ENCODE measurements at places on chromosomes 12 and 14.
A peak's percentile ranks its signal among the peaks of the same experiment; 100 is the strongest.

- H3K36me3 ChIP-seq = no peaks in the 10 kb centered on the region
- H3K27me3 ChIP-seq = no peaks in the 10 kb centered on the region
- no peak for DNase-seq
- no peak overlapping the region for H3K4me3 ChIP-seq
- H3K4me1 ChIP-seq = no peaks in the 10 kb centered on the region
- H3K27ac ChIP-seq = no peak overlapping the region
Measured at GRCh38 chr12:176321-177181, 37.4 kb downstream of the SLC6A12 start.

DNA sequence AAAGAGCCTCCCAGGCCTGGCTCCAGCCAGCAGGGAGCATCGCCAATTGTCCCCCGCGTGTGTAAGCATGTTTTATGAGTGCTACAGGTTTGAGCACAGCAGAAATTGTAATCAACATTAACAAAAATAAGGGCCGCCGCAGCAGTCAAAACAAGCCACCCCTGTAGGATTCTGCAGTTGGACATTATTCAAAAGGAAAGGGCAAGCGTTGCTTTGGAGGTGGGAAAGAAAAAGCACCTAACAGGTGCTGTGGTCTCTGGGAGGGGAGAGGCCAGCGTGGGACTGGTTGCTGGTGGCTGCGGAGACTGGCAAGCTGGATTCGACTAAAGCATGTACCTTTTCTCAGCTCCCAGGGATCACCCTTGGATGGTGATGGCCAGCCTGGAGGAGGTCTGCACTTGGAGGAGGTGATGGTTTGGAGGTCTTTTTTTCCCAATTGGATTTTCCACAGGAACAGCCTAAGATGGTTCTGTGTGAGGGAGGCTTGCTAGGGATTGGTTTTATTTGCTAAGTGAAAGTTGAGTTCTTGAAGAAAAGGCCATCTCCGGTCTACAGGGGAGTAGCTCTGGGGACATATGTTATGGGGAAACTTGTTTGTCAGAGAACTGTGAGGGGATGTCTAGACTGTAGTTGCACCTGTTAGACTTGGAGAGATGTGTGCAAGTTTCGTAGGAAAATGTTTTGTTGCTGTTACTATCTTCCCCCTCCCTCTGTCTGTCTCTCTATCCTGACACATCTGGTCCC, 2.0 kb downstream of the DYRK2 start:
- peak overlapping the region; percentile 97 for H3K27ac ChIP-seq
- H3K4me3 ChIP-seq = peak overlapping the region; percentile 94
- H3K36me3 ChIP-seq = no peaks in the 10 kb centered on the region

GRCh38 chr14:77409131-77409533, 14.2 kb downstream of the NOXRED1 start:
- H3K27me3 ChIP-seq = no peaks in the 10 kb centered on the region
- H3K4me1 ChIP-seq = no peaks in the 10 kb centered on the region
- no peak overlapping the region for H3K27ac ChIP-seq
- no peak overlapping the region for H3K4me3 ChIP-seq
- DNase-seq = no peak

DNA sequence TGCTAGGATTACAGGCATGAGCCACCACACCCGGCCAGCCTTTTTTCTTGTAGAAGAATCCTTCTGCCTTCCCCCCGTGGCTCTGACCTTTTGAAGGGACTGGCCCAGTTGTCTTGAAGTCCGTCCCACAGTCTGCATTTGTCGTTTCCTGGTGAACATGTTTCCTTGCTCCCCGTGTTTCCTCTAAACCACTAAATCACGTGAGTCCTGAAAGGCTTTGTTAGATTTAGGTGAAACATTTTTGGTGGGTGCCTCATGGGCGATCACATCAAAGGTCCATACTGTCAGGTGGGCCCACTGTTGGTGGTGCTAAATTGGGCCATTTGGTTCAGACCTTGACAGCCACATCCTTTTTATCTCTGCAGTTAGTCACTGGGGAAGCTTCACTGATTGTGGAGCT, 26.3 kb downstream of the MLXIP start:
- H3K4me1 ChIP-seq = no peaks in the 10 kb centered on the region
- DNase-seq = no peak
- no peak overlapping the region for H3K27ac ChIP-seq
- H3K27me3 ChIP-seq = no peaks in the 10 kb centered on the region

DNA sequence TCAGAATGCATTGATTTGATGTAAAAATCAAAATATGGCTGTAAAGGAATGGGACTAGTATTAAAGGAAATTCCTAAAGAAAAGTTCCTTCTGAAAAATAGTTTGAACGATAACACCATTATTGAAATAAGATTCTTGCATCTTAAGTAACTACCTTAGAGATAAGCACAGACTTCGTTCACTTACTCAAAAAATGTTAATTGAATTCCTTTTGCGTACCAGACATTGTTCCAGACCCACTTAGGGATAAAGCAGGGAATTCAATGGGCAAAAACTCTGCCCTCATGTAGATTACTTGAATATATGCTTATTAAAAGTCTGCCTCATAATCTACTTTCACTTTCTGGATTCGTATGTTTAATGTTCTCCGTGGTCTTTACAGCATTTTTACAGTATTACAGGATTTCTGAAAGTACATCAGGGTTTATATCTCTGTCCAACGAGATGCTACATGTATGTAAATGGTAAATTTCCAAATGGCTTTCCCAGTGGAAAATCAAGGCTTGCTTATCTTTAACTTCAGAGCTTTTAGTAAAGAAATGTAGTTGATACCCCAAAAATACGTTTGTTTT, 213.7 kb downstream of the GXYLT1 start:
- no peaks in the 10 kb centered on the region for H3K27me3 ChIP-seq
- H3K4me1 ChIP-seq = no peaks in the 10 kb centered on the region
- DNase-seq = no peak
- H3K27ac ChIP-seq = no peak overlapping the region

DNA sequence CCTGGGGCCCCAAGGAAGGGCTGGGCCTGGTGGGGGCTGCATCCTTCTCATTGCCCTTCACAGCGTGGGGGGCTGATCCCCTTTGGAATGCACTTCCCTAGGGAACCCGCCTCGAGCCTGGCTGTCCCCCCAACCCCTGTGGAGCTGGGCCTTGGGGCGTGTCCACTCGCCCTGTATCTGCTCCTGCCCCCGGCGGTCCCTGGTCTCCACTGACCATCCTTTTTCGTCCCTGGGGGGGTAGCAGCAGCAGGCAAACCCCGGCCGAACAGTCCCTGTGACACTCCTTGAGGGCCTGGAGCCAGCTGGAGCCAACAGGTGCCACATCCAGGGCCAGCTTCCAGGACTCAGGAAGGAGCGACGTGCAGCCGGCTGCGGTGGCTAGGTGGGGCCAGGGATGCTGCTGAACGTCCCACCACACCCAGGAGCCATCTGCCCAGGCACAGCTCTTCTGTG, 9.4 kb upstream of the GPR132 start:
- H3K27me3 ChIP-seq = no peaks in the 10 kb centered on the region
- no peak for DNase-seq
- peaks cover 17% of the 10 kb centered on the region for H3K4me1 ChIP-seq
- no peak overlapping the region for H3K27ac ChIP-seq

DNA sequence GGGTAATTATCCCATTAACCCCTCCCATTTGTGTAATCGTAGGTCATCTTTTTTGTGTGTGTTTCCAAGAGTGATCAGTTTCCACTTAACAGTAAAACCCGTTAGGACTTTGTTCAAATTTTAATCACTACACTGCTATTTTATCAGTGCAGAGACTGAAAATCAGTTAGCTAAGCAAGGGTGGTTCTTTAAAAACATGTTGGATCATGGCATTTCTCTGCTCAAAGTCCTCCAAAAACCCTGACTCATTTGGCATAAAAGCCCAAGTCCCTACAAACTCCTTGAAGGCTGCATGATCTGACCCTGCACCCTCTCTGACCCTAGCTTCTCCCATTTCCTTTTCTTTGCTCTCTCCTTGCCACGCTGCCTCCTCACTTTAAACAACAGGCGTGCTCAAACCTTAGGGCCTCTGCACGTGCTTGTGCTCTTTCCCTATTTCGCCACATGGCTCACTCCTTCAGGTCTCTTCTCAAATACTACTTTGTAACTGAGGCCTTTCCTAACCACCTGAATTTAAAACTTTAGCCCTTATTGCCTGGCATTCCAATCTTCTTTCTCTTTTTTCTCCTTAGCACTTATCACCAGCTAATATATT, 13.2 kb upstream of the OVCH1 start:
- H3K4me3 ChIP-seq = no peak overlapping the region
- no peaks in the 10 kb centered on the region for H3K4me1 ChIP-seq
- H3K27me3 ChIP-seq = no peaks in the 10 kb centered on the region

- H3K27me3 ChIP-seq = no peaks in the 10 kb centered on the region
- no peaks in the 10 kb centered on the region for H3K36me3 ChIP-seq
- no peak for DNase-seq
- no peaks in the 10 kb centered on the region for H3K4me1 ChIP-seq
Measured at GRCh38 chr14:103164006-103164405, 40.7 kb downstream of the TNFAIP2 start.

- H3K4me3 ChIP-seq = peak overlapping the region; percentile 80
- H3K27ac ChIP-seq = no peak overlapping the region
- no peaks in the 10 kb centered on the region for H3K36me3 ChIP-seq
- DNase-seq = no peak
- no peaks in the 10 kb centered on the region for H3K27me3 ChIP-seq
- H3K4me1 ChIP-seq = peaks cover 19% of the 10 kb centered on the region
Measured at GRCh38 chr14:45136399-45136798, 669 bp downstream of the FANCM start.

DNA sequence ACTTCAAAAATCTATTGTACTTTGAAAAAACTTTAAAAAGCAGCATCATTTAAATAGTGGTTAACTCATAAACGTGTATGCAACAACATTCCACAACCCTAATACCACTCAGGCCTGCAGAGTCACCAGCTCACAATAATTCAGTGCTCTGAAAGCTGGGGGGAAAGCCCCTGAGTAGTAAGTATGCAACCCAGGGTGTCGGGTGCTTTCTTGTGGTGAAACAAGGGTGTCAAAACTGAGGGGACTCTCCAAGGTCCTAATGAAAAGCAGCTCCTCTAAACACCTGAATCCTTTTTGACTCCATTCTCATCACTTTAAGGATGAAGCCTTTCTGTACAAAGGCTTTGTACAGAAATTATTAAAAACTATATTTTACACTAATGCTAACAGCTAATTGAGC, 33.7 kb downstream of the FGFR1OP2 start:
- no peak overlapping the region for H3K4me3 ChIP-seq
- no peak for DNase-seq
- H3K27ac ChIP-seq = no peak overlapping the region
- H3K27me3 ChIP-seq = no peaks in the 10 kb centered on the region
- H3K4me1 ChIP-seq = no peaks in the 10 kb centered on the region

- no peaks in the 10 kb centered on the region for H3K4me1 ChIP-seq
- H3K4me3 ChIP-seq = no peak overlapping the region
- H3K27ac ChIP-seq = no peak overlapping the region
- H3K27me3 ChIP-seq = no peaks in the 10 kb centered on the region
Measured at GRCh38 chr14:47040550-47040949, 389.0 kb upstream of the RPL10L start.

DNA sequence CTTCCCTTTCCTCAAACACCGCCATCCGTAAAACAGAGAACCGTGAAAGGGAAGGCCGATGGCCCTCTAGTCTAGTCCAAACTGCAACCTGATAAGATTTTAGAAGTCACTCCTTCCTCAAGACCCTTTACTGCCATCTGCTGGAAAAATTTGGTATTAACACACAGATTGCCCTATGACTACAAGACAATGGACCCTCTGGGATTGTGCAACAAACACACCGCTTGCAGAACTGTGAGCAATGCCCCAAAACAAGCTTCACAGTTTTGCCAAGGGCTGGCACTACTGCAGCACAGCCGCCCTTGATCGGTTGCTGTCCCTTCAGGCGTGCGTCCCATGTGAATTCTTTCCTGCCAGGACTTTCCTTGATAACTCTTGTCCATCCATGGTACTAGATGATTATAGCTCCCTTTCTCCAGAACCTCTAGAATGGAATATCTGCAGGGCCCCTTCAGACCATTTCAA, 23.1 kb downstream of the LLPH start:
- H3K4me1 ChIP-seq = no peaks in the 10 kb centered on the region
- H3K36me3 ChIP-seq = no peaks in the 10 kb centered on the region
- no peaks in the 10 kb centered on the region for H3K27me3 ChIP-seq
- no peak overlapping the region for H3K27ac ChIP-seq

DNA sequence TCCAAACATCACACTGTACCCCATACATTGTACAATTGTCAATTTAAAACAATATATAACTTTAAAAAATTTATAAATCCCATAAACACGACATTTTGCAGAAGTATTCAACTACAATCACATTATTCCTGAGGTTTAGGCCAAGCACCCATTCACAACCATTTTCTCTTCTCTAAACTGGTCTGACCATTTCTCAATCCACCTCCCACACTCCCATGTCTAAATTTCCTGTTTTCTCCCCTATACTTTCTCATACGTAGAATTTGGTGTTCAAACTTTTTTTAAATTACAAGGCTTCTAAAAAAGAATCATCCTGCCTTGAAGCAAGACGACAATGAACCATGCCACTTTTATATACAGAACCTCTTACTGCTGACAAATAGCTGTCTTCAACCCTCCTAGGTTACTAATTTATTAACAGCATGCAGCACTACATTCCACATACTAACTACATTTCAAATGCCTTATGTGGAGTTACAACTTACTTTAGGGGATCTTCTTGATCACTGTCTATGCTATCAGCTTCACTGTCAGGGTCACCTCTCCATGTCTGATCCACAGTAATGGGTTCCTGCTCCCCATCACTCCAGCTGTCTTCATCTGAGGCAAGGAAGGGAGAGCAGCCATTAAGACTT, 3.4 kb downstream of the KANSL2 start:
- no peak overlapping the region for H3K27ac ChIP-seq
- H3K4me3 ChIP-seq = no peak overlapping the region
- no peaks in the 10 kb centered on the region for H3K27me3 ChIP-seq
- H3K36me3 ChIP-seq = no peaks in the 10 kb centered on the region
- H3K4me1 ChIP-seq = peaks cover 27% of the 10 kb centered on the region

- H3K27ac ChIP-seq = no peak overlapping the region
- no peak overlapping the region for H3K4me3 ChIP-seq
- no peaks in the 10 kb centered on the region for H3K27me3 ChIP-seq
- no peaks in the 10 kb centered on the region for H3K4me1 ChIP-seq
Measured at GRCh38 chr12:34399631-34400410, 377.5 kb downstream of the ALG10 start.

Measured in tibial nerve (tissue), 4 donors.